ENCODE measurements at places on chromosomes 16 and 17.

GRCh38 chr16:11030990-11031510, 86.7 kb downstream of the CLEC16A start:
- no peak overlapping the region for H3K27ac ChIP-seq
- no peaks in the 10 kb centered on the region for H3K36me3 ChIP-seq
- DNase-seq, result no peak
- H3K27me3 ChIP-seq, result no peaks in the 10 kb centered on the region
- H3K4me1 ChIP-seq, result peaks cover 32% of the 10 kb centered on the region

- H3K36me3 ChIP-seq, result no peaks in the 10 kb centered on the region
- H3K4me3 ChIP-seq, result no peak overlapping the region
- H3K27ac ChIP-seq, result no peak overlapping the region
- no peak for DNase-seq
Measured at GRCh38 chr16:48627148-48627547, 17.2 kb upstream of the N4BP1 start.

GRCh38 chr17:80750263-80750662, 205.6 kb downstream of the RPTOR start:
- H3K36me3 ChIP-seq, result no peaks in the 10 kb centered on the region
- H3K4me1 ChIP-seq, result peaks cover 9% of the 10 kb centered on the region
- no peak for DNase-seq
- no peak overlapping the region for H3K4me3 ChIP-seq

GRCh38 chr16:17691106-17691898, 220.5 kb upstream of the XYLT1 start:
- no peaks in the 10 kb centered on the region for H3K27me3 ChIP-seq
- H3K36me3 ChIP-seq, result no peaks in the 10 kb centered on the region
- H3K4me3 ChIP-seq, result no peak overlapping the region
- no peak for DNase-seq
- no peaks in the 10 kb centered on the region for H3K4me1 ChIP-seq

DNA sequence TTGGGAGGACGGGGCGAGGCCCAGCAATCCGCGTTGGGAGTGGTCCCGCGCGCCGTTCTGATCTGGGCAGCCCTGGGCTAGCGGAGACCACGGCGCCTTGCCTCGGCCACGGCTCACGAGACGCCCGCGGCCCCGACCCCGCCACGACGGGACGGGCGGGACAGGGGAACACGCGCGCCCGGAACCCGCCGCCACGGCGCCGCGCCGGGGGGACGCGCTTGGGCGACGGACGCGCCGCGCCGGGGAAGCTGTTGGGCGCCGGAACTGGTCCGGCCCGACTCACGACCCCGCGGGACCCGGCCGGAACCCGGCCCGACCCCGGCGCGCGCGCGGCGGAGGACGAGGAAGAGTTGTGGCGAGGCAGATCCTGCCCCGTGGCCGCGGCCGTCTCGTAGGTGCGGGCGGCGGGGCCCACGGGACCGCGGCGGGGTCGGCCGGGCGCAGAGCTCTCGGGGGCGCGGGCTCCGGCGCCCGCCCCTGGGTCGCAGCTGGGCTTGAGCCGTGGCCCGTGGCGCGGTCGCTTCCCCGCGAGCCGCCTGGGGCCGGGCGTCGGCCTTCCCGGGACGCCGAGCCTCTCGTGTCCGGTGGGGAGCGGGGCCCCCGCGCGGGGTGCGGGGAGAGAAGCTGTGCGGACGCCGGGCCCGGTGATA, at the start of gene ACSF3:
Gene ACSF3 (plus strand): TSS at position 251 of the 650 bp plus-strand sequence. CDS start 6,830 bp downstream, outside the sequence.
- H3K36me3 ChIP-seq, result no peaks in the 10 kb centered on the region
- H3K27ac ChIP-seq, result peak within 1 kb of the TSS; percentile 58
- H3K4me3 ChIP-seq, result peak within 1 kb of the TSS; percentile 78
- peak; percentile 56 for DNase-seq

Data from fibroblast of lung (primary cell).